Stimulated activated CD8-positive, alpha-beta memory T cell treated with anti-CD3 and anti-CD28 coated beads, Interleukin-15, amount 100 ng/mL, for 48 hours (primary cell): ENCODE measurements at places on chromosomes 4 and X.
A peak's percentile ranks its signal among the peaks of the same experiment; 100 is the strongest.

DNA sequence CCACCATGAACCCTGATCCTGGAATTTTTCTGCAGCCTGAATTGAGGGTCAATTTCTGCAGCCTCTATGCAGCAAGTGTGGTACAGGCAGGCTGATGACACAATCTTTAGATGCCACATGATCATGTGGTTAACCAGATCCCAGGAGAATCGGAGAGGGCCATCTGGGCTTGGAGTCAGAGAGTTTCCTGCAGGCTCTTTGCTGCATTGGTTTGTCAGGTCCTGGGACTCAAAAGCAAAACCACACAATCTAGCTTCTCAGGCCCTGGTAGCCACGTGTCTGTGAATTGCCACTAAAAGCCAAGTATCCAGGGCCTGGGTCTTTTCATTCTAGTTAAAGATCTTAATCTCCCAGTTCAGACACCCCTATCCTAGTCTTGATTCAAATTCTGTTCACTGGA, 464.5 kb downstream of the BCOR start:
- DNase-seq, result no peak

- no peak for DNase-seq
Observed at GRCh38 chr4:174036111-174036510, 247.4 kb downstream of the FBXO8 start.

GRCh38 chr4:152535360-152535902, 461 bp downstream of the FBXW7 start:
- no peak for DNase-seq

- DNase-seq, result no peak
Observed at GRCh38 chr4:81214144-81214880, 710 bp downstream of the PRKG2 start.

DNA sequence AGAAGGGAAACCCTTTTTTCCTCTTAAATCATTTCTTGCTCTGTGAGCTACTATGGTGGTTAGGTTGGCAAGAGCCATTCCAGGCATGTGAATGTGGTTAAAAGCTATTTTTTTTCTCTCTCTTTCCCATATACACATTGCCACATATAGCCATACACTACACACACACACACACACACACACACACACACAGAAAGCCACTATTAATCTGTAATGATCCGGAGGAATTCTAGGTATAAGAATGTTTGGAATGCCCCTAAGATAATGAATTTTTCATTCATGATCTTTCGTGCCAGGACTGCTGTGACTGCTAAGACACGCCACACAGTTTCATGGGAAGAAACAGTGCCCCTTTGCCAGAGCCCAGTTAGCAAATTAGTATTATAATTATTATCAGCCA, 21.8 kb upstream of the TLL1 start:
- no peak for DNase-seq

GRCh38 chr4:117640836-117641235, 393.4 kb upstream of the NDST3 start:
- no peak for DNase-seq

- DNase-seq, result peak; percentile 8
Observed at GRCh38 chrX:151359931-151360871, 36.8 kb upstream of the VMA21 start.

- no peak for DNase-seq
Observed at GRCh38 chr4:133802359-133803140, 399.0 kb downstream of the PABPC4L start.

DNA sequence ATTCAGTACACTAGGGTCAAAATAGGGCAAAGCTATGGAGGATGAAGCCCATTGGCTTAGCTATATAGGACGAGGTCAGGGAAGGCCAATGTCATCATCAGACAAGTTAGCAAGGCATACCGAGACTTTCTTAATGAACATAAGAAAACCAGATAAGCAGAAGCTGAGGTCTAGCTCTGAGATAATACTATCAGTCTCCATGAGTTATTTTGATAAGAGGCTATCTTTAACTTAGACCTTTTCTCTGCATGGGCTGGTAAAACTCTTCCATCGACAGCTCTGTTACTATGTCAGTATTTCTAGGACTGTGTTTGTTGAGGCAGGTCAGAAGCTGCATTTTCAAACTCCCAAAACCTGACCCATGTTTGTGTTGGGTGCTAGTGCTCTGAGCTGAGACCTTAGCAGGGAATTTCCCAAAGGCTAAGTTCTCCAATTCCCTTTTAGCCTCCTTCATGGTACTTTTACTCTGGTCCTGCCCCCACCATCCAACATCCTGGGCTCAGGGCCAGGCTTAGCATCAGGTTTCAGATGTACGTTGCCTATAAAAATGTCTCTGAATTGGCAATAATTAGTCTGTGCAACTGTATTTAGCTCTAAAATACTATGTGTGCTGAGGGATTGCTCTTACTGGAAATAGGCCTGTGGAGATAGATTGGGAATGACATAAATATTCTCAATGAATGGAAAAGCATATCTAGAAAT, 29.3 kb upstream of the LRAT start:
- DNase-seq, result no peak

- no peak for DNase-seq
Observed at GRCh38 chr4:172480471-172480870, 667.3 kb downstream of the GALNTL6 start.

DNA sequence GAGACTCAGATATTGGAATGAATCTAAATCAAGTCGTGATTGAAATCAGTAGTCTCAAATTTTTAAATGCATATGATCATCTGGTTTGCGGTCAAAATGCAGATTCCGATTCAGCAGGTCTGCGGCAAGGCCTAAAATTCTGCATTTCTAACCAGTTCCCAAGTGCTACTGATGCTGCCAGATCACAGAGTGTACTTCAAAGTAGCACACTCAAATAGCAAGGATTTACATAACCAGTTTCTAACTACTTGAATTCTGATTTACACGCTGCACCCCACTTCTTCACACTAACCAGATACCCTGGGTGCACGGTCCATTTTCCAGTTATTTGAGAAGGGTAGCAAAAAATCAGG, 752 bp downstream of the MBTPS2 start:
- DNase-seq, result no peak

DNA sequence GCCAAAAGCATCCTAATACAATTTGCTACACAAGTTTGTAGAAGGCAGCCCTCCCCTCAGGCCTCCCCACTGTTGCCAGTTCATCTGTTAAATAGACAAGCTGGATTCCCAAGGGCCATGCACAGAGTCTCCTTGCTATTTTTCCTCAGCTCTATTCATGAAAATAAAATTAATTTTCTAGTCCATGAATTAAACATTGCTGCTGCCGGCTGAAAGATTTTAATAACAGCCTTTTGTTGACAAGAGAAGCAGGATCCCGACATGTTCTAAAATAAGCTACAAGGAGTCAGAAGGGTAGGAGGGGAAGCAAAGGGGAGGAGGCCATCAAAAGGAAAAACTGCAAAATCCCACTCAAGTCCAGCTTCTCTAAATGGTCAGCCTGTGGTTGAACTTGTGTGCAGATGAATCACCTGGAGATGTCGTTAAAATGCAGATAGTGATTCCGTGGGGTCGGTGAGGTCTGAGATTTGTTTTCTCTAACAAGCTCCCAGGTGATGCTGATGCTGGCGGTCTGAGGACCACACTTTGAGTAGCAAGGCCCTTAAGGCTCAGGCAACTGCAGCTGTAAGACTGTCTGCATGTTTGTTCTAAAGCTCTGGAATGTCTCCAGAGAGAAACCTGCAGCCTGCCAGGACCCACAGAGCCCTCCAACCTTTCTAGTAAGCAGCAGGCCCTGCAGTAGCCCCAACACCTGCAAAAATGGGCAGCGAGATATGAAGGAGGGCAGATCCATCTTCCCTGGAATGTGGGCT, 9.4 kb downstream of the SCD5 start:
- DNase-seq, result no peak

GRCh38 chrX:55907968-55908607, 190.5 kb downstream of the RRAGB start:
- no peak for DNase-seq

GRCh38 chr4:24928708-24929107, 15.9 kb upstream of the CCDC149 start:
- no peak for DNase-seq

- DNase-seq, result peak; percentile 77
Observed at GRCh38 chrX:11111037-11111851, at the start of gene HCCS. HCCS (plus strand) TSS chrX:11111332; CDS start chrX:11112061, 729 bp downstream.

DNA sequence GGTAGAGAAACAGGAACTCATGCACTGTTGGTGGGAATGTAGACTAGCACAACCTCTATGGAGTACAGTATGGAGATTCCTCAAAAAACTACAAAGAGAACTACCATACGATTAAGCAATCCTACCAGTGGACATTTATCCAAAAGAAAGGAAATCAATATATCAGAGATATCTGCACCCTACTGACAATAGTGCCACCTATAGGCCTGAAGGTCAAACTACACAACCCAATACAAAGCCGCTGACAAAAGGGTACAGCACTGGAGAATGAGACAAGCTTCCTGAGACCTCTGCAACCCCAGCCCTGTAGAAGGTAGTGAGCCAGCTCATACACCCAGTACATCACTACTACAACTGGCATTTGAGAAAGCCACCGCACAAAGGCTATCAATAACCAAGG, 67.1 kb downstream of the CBR4 start:
- no peak for DNase-seq

GRCh38 chr4:13893211-13893610, 265.7 kb upstream of the BOD1L1 start:
- DNase-seq, result no peak

DNA sequence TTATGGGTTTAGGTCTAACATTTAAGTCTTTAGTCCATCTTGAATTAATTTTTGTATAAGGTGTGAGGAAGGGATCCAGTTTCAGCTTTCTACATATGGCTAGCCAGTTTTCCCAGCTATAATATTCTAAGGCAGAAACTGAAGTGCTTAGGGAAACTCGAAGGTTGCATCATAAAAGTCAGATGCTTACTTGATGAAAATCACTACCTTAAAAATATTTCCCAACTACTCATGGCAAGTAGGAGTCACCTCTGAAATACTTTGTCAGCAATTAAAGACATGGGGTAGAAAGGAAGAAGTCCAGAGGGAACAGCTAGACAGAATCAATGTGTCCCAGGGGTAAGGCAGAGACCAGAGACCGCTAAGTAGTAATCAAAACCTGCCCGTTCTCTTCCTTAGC, 6.3 kb upstream of the AP1S2 start:
- no peak for DNase-seq

GRCh38 chr4:17915439-17915838, 104.7 kb downstream of the NCAPG start:
- DNase-seq, result no peak

DNA sequence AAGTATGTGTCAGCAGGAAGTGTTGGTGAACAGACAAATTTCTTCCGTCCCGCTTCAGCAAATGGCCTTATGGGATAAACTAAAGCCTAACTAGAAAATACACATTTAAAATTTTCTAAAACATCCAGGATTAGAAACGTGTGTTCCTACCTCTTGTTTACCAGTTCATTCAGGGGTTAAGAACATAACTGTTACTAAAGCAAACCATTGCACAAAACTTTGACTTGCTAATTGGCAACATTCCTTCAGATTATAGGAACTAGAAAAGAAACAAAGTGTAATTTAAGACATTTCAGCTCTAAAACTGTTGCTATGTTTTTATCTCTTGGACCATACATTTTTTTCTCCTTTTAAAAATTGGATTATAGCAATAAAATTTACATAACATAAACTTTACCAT, 39.5 kb upstream of the CXCL13 start:
- DNase-seq, result no peak

- DNase-seq, result no peak
Observed at GRCh38 chrX:23052324-23052723, 52.6 kb downstream of the DDX53 start.

DNA sequence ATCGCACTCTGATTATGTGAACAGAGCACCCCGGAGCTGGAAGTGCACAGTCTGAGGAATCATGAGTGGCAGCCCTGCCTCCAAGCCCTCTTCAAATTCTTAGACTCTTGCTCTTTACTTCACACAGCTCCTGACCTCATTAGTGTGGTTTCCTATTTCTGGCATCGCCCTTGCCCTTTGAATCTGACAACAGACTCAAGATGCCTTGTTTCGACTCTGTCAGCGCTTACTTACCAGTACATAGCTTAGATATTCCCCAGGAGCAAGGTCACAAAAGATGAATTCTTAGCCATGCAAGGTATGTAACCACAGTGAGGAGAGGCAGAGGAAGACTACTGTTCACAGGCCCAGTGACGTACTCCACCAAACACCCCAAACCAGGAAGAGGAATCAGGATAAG, 167.2 kb downstream of the KDR start:
- no peak for DNase-seq

DNA sequence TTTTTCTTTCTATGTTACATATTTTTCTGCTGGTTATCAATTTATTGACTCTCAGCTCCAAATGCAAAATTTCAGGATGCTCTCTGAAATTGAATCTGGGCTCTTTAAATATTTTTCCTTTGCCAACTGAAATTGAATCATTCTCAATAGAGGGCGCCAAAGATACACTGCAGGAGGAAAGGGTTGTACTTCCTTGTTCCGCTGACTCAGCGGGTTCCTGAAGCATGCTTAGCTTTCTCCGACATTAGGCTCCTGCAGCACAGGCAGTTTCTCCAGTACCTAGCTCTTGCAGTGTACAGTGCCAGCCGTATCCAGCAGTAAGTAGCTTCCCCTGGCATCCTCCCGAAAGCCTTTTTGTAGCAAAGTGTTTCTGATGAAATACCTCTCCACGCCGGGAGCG, 28.8 kb upstream of the CFAP47 start:
- DNase-seq, result no peak

DNA sequence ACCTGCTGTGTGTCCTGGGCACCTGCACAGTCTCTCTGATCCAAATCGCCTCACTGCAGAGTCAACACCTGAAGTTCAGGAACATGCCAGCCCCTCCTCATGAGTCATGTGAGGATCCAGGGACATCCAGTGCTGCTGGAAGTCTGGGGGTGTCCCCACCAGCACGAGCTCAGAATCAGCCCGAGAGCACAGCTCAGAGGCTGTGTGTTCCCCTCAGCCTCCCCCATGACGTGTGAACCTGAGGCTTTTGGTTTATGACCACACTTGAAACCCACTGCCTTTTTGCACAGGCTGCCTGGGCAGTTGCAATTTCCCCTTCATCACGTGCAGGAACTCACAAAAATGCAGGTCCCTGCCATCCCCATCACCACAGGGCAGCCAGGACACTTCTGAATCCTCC, 47.1 kb downstream of the PPP2R2C start:
- no peak for DNase-seq

DNA sequence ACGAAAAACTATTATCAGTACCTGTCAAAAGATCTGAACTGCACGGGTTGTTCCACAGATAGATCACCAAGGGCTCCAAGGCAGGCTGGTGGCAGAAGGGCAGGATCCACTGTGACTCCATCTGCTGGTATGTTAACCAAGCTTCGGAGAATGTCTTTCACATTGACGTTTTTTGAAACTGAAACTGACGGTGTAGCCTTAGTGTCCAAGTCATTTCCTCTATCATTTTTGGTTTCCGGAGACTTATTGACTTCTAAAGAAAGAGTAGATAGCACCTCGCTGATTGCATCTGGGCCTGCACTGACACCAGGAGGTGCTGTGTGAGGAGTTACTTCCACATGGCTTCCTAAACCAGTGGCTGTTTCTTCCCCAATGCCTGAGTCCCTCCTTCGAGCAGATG, 186.9 kb downstream of the LRBA start:
- DNase-seq, result peak; percentile 36

- no peak for DNase-seq
Observed at GRCh38 chrX:65744965-65745364, 77.5 kb downstream of the MSN start.
